Lung microvascular endothelial cell (primary cell): ENCODE measurements at places on chromosomes 16 and 17. TPM values are rescaled to one million over a fixed set of nuclear protein-coding genes. Genes with fewer than 3 reads are reported as not detected.
A peak's percentile ranks its signal among the peaks of the same experiment; 100 is the strongest.

GRCh38 chr17:73798111-73798748 is 154.0 kb upstream of the SDK2 start:
- peak; percentile 34 for DNase-seq

ABCA8 gene
- under 0.01 TPM in 1 of 2 replicates, not detected in the other for total RNA-seq

SLC38A8 gene
- total RNA-seq, result not detected in 2 replicates

STXBP4 gene
- total RNA-seq, result 2.0 and 2.2 TPM in 2 replicates

DNA sequence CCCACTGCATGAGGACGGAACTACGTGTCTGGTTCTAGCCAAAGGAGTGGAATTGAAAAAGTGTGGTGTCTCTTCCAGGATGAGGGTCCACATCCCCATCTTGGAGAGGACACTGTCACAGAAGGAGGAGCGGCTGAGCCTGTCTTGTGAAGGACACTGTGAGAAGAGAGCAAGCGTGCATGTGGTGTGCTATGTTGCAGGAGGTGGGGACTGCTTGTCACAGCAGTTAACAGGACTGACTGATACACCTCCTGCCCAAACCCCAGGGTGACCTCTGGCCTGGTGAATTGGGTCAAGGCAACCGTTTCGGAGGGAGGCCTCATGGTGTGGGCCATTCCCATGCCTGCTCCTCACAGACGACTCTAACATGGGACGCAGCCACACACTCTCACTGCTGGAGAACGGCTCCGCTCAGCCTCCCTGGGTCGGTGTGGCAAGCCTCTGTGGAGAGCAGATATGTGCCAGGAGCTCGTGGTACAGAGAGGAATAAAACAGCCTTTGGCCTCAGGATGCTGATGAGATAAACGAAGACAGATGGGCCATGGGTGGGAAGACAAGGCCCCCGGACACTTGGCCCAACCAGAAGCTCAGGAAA is 56.4 kb upstream of the RBFOX3 start:
- DNase-seq, result no peak

SLC13A2 gene
- total RNA-seq, result not detected in 2 replicates

- no peak for DNase-seq
Observed at GRCh38 chr17:35423761-35424160, 8.5 kb downstream of the SLFN12 start.

AOC3 gene
- 0.20 and 0.22 TPM in 2 replicates for total RNA-seq

- no peak for DNase-seq
Observed at GRCh38 chr16:62135911-62136310, 99.7 kb upstream of the CDH8 start.

DNA sequence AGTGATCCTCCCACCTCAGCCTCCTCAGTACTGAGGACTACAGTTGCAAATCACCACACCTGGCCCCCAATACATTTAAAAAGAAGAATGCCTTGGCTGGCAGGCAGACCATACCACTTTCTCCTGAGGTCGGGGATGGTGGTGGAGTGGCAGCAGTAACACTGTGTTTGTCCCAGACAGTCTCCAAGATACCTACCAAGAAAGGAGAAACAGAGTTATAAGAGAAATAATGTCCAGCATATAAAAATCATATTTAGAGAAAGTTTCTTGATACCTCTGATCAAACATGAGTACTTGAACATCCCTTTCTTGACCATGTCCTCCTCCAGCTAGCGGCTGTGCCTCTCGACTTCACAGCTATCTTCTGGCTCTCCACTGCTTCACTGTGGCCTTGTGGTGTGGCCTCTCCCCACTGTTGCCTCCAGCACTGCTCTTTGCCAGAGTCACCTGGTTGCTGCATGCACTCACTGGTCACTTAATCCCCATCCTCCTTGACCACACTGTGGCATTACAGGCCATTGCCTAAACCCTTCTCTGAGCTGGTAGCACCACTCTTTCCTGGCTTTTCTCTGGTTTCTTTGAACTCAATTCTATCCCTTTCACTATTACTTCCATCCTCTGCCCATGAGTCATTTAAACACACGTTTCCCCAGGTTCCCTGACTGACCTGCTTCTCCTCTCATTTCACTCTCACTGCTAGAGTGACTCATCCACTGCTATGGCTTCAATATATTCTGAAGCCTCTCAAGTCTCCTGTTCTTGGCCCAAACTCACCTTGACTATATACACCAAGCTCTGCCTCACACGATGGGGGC is 45.2 kb downstream of the XPO6 start:
- peak; percentile 27 for DNase-seq

ESRP2 gene
- total RNA-seq, result 0.44 and 1.6 TPM in 2 replicates

GRCh38 chr16:14405611-14406537 is 224.2 kb downstream of the PARN start:
- no peak for DNase-seq

TOP2A gene
- 10.5 and 35.3 TPM in 2 replicates for total RNA-seq

- DNase-seq, result no peak
Observed at GRCh38 chr17:17770632-17771044, 66.1 kb downstream of the SREBF1 start.

CDRT15L2 gene
- not detected in 2 replicates for total RNA-seq

MEOX1 gene
- total RNA-seq, result not detected in 2 replicates

RASL10B gene
- total RNA-seq, result under 0.01 TPM in 2 replicates

DNA sequence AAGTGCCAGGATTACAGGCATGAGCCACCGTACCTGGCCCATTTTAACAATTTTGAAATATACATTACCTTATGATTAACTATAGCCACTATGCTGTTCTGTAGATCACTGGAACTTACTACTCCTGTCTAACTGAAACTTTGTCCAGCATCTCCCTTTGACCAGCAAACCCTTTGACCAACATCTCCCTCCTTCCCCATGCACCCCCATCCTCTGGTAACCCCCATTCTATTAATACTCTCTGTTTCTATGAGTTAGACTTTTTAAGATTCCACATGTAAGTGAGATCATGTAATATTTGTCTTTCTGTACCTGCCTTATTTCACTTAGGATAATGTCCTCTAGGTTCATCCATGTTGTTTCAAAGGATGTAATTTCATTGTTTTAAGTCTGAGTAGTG is 178.0 kb downstream of the MSI2 start:
- no peak for DNase-seq
